Neuronal stem cell (in vitro differentiated cells): ENCODE measurements at places on chromosomes 7 and 10.

DNA sequence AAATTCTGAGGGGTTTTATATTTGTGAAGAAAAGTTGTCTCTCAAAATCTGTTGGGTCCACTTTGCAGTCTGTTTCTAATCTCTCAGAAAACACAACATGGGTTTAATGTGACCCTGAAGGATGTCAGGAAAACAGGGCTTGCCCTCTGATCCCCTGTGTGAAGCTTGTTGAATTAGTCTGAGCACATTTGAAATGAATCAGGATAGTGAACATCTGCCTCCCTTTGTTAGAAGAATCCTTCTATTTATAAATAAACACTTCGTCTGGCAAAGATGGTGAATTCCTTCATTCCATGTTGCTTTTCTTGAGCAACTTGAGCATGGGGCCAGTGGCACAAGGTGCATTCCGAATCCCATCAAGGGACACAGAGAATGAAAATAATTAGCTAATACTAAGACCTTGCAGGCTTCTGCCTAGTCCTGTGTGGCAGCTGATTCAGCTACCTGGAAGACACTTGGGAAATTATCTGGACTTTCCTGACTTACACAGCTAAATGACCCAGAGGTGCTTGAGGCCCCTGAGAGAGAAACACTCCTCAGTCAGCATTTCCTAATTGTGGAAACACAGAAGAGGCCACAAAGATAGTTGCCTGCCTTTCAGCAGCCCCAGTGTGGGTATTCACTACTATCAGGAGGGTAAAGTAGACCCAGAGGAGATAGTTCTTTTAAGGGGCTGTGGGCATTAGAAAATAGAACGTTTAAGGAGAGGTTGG, 305.5 kb downstream of the C7orf25 start:
- DNase-seq: no peak

DNA sequence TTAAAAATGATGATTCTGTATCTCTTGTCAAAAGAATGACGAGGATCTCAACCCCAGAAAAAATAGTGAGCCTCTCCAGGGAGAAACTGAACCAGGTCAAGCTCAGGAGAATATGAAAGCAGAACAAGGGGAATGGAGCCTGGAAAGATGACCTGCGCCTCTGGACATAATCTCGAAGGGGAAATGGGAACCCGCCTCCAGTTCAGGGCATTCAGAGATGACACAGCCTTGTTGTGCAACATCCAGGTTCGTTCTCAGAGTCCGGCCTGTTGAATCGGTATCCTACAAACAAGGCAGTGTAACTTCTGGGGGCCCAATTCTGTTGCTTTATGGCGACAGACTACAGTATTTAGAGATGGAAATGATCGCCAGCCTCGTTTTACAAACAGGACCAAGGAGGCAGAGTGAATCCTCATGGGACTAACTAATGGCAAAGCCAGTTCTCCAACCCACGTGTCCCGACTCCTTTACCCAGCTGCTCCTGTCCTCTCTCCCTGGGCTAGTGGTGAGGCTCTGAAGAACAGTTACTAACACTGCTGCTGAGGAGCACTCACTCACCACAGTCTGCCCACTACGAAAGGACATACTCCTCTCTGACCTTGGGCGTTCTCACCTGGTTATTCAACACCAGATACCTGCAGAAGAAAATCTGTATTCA, 67.6 kb downstream of the JAZF1 start:
- DNase-seq: no peak

GRCh38 chr7:24757353-24758275, at the start of gene GSDME:
Gene GSDME, minus strand, starts transcription at chr7:24757464. Its CDS starts 7,690 bp downstream, at chr7:24749774.
- DNase-seq: peak; percentile 54

- DNase-seq: no peak
Measured at GRCh38 chr10:13698217-13698616, 111.5 kb downstream of the PRPF18 start.

GRCh38 chr10:16717622-16718395, 99.4 kb downstream of the RSU1 start:
- DNase-seq: no peak

GRCh38 chr7:64180989-64181388, 26.0 kb upstream of the ZNF735 start:
- no peak for DNase-seq

DNA sequence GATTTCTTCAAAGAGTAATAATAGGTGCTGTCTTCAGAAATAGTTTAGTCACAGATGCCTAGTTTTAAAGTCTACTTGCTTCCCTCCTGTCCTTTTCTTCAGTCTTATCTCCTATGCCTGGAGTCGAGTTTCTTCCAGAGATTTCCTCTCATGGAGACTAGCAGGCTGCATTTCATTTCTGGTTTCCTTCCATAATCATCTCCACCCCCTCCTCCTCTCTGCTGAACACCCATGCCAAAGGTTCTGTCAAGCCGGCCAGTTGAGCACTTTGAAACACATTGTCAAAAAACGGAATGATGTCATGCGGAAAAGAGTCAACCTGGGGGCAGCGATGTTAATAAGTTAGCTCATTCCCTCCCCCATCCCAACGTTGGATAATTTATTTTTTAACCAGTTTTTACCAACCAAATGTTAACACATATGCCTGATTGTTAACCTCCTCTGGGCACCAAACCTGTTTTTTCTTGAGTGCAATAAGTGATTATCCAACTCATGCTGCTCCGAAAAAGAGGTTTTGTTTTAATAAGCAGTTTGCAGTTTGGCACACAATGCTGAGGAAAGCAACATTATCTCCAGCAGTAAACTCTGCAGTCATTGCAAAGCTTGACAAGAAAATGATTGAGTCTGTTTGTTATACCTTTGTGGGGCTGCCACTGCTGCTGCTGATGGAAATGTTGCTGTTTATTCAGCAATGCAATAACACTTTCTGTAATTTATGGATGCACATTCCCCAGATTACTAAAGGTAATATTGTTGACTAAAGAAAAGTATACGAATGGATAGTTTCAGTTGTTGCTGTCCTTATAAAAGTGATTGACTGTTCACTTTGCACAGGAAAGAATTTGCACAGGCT, 161.6 kb downstream of the LRMDA start:
- no peak for DNase-seq

DNA sequence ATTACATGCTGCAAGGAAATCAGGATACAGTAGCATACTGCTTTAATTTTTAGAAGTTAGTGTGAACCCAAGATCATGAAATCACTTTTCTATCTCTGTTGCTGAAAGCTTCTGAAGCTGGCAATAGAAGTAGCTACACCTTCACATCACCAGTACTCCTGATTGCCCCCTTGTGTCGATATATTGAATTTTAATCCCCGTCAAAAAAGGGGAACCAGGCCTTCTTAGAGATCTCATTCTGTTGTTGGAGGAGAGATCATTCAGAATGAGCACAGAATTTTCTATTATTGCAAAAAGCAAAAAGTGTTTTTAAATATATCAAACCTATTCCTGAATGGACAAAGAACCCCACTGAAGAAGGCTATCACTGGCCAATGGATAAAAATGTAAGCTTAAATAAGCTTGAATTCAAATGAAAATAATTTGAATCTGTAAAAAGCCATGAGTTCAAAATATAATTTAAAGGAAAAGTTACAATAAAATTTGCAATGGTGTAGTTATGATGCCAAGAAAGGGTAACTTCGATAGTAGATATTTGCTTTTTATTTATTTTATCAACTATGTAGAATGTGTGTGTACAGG, 39.7 kb upstream of the TEX47 start:
- peak; percentile 29 for DNase-seq

- no peak for DNase-seq
Measured at GRCh38 chr10:12250181-12250580, 54.2 kb downstream of the CDC123 start.

DNA sequence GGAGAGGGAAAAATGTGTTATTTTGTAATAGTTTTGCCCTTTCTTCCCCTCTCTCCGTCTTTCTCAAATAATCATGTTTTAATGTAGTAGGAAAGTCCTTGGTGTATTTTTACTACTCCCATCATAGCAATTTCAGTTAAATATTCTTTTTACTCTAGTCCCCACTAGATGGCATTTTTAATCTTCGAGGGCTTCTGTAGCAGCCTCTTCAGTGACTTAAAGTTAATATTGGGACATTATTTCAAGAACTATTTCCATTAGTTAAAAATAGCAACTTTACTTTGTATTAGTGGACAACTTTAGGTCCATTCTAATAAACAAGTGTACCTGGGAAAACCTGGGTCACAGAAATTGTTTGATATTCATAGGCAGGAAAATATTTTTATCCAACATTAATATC, 23.0 kb downstream of the EDRF1 start:
- no peak for DNase-seq

DNA sequence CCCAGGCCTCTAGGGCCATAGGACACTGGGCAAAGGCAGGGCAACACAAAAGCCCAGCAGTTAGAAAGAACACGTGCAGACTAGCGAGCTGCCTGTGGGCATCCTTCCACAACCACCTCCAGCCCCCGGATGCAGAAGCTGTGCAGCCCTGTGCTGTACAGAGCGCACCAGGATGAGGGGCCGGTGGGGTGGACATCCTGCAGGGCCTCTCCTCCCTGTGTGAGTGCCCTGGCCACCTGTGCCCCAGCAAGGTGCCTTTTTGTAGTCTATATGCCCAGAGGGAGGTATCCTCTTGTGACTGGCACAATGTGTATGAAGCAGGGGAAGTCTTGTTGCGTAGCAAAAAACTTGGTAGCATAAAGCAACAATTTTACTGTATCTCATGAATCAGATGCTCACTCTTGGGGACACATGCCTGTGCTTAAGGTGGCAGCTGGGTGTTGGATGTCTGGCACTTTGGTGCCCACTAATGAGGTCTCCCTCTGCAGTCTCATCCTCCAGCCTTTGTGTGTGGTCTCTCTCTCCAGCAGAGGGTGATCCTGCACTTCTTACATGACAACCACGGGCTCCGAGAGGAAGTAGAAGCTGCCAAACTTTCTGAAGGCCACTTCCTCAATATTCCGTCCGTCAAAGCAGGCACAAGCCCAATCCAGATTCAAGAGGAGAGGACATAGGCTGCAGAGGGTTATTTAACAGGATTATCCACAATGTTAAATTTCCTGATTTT, 8.7 kb downstream of the NCAPG2 start:
- DNase-seq: no peak

GRCh38 chr10:82206831-82207230, 331.8 kb downstream of the NRG3 start:
- DNase-seq: no peak

DNA sequence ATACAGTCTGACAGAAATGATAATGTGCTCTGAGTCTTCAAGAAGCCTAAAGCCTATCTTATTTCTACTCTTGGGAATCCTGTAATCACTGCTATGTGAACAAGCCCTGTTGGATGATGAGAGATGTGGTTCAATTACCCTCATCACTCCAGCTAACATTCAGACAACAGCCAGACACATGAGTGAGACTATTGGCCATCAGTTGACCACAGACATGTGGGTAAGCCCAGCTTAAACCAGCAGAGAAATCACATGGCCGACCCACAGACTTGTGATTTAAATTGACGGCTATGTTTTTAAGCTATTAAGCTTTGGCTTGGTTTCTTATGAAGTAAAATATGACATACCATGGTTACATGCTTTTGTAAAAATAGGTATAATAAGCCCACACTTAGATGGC, 2.6 kb downstream of the MBL2 start:
- DNase-seq: no peak

DNA sequence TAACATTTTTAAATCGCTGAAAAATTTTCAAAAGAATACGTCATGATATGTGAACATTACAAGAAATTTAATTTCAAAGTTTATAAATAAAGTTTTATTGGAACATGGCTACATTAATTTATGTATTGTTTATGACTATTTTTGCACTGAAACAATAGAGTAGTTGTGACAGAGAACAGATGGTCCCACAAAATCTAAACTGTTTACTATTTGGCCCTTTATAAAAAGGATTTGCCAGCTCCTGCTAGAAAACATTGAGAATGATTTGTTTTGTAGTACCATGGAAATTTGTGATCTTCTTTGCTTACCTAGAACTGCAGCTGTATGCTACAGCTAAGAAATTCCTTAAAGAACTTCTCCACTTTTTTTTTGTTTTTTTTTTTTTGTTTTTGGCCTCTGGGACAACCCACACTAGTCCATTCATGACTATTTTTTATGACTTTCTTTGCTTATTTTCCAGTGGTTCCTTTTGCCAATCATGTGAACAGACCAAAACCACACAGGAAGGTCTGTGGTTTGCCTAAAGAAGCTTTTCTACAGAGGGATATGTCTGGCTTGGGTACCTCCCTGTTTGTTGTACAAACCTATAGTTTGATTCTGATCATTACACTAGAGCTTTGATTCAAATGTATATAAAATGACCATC, 55.7 kb downstream of the ST7 start:
- no peak for DNase-seq

DNA sequence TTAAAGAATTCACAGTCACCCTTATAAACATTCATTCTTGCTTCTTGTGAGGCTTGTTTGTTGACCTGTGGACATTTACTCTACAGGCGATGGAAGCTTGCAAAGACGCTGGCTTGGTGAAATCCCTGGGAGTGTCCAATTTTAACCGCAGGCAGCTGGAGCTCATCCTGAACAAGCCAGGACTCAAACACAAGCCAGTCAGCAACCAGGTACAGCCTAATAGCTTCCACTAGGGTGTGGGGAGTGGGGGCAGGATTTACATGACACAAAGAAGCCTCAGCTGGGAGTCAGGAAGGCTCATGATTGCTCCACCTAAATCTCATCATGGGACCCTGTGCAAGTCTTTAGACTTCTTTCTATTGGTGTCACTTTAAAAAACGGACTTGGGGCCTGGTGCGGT, 29.0 kb downstream of the AKR1D1 start:
- DNase-seq: no peak

DNA sequence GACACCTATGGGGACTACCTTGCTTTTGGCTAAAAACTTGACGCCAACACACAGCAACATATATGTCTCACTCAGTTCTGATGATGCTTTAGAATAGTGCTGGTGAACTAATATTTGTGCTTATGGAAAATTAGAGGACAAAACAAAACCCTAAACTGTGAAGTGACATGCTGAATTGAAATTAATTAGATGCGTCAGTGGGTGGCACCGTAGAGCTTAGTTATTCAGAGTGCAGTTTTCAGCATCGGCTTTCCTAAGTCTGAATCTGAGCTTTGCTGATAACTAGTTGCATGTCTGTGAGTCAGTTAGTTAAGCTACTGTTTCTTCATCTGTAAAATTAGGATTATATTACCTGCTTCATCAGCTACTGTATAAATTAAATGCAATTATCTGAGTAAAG, 245.0 kb upstream of the SORCS1 start:
- no peak for DNase-seq

DNA sequence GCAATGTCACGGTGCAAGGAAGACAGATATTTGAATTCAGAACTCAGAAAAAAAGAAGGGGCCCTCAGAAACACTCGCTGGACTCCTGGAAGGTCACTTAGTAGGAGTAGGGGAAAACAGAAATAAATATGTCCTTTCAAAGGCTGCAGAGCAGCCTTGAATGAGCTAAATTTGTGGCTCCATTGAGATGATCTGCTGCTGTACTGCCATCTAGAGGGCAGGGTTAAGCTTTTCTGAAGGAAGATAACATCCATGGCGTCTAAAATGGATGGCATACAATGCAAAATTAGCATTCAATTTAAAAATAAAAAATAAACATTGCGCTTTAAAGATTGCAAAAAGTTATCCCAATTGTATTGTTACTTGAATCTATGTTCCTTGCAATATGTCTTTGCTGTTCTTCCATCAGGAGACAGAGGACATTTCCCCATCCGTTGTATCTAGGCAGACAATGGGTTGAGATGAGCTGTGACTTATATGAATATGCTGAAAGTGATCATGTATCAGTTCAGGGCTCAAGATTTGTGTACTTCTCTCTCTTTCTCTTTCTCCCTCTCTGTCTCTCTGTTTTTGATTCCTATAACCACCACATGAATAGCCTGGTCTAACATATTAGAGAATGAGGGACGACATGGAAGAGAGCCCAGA, 642.2 kb downstream of the SH2D4B start:
- DNase-seq: peak; percentile 9
